PC-3 (cell line): ENCODE measurements at places on chromosomes 12 and 14. TPM values are rescaled to one million over a fixed set of nuclear protein-coding genes. Genes with fewer than 3 reads are reported as not detected.

The ACOT6 gene
- total RNA-seq, result not detected in 2 replicates

DNA sequence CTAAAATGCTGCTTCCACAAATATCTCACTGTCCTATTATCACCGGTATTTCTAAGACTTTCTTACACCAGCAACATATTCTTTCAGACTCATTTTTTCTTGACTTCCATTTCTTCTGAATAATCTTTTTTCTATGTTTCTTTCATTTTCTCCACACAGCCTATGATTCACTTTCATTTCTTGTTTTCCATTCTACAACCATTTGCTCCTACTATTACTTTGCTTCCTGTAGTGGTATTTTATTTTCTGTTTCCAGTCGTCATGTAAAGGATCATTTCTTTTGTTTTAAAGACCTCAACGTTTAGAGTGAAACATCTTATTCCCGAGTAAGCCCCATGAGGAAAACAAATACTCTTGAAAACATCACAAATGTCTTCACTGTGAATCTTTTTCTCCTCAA lies 182.2 kb upstream of the MDGA2 start:
- H3K4me3 ChIP-seq, result no peak overlapping the region
- H3K36me3 ChIP-seq, result no peaks in the 10 kb centered on the region
- no peak overlapping the region for H3K27ac ChIP-seq
- H3K27me3 ChIP-seq, result no peaks in the 10 kb centered on the region
- no peak for DNase-seq

The RPGRIP1 gene
- 0.33 TPM in 1 of 2 replicates, not detected in the other for total RNA-seq

GRCh38 chr14:72888636-72889201 lies 5.2 kb downstream of the DPF3 start:
- H3K4me1 ChIP-seq, result peaks cover 27% of the 10 kb centered on the region
- peaks cover 4% of the 10 kb centered on the region; the same call in 1 of the 2 replicates for H3K36me3 ChIP-seq
- no peak overlapping the region for H3K27ac ChIP-seq

The FAM161B gene
- total RNA-seq, result 2.8 and 3.5 TPM in 2 replicates

GRCh38 chr12:30753233-30753632 lies 1.5 kb downstream of the CAPRIN2 start:
- H3K36me3 ChIP-seq, result peaks cover 4% of the 10 kb centered on the region; the same call in 1 of the 2 replicates
- peak overlapping the region; percentile 92 for H3K4me3 ChIP-seq
- H3K27ac ChIP-seq, result no peak overlapping the region
- H3K4me1 ChIP-seq, result peaks cover 41% of the 10 kb centered on the region

DNA sequence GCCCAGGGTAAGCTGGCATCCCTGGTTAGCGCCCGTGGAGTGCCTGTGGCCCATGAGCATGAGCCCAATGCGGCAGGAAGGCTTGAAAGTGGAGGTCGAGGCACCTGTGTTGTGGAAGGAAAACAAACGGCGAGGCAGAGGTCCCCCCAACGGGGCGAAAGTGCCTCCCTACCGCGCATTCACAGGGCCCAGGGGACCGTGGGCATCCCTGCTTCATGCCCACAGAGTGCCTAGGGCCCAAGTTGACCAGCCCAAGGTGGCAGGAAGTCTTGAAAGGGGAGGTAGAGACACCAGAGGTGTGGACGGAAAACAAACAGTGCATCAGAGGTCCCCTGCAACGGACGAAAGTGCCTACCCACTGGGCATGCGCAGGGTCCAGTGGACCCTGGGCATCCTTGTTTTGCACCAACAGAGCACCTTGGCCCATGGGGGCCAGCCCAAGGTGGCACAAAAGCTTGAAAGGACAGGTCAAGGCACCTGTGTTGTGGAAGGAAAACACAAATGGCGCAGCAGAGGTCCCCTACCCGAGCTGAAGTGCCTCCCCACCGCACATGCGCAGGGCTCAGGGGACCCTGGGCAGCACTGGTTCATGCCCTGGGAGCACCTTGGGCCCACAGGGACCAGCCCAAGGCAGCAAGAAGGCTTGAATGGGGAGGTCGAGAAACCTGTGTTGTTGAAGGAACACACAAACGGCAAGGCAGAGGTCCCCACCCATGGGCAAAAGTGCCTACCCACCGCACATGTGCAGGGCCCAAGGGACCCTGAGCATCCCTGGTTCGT lies 377.5 kb downstream of the ALG10 start:
- H3K27ac ChIP-seq, result no peak overlapping the region
- no peaks in the 10 kb centered on the region for H3K4me1 ChIP-seq
- H3K36me3 ChIP-seq, result no peaks in the 10 kb centered on the region
- no peak overlapping the region for H3K4me3 ChIP-seq
- DNase-seq, result no peak

DNA sequence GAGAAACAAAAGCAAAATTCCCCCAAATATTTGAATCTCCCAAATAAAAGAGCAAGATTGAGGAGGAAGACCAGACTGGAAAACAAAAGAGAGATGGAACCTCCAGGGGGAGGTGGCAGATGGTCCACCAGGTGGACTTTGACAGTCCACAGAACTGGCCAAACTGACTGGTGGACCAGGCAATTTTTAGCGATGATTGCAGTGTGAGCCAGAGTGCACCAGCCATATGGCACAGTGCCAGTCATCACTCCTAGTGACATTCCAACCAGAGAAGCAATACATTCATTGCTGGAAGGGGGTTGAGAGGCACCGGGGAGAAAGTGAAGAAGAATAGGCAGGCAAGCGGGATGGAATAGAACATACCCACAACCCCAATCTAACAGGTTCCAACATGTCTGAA lies 182.9 kb downstream of the EXOC5 start:
- no peak overlapping the region for H3K4me3 ChIP-seq
- H3K27me3 ChIP-seq, result peaks cover 93% of the 10 kb centered on the region
- H3K4me1 ChIP-seq, result no peaks in the 10 kb centered on the region
- no peaks in the 10 kb centered on the region for H3K36me3 ChIP-seq
- no peak for DNase-seq

DNA sequence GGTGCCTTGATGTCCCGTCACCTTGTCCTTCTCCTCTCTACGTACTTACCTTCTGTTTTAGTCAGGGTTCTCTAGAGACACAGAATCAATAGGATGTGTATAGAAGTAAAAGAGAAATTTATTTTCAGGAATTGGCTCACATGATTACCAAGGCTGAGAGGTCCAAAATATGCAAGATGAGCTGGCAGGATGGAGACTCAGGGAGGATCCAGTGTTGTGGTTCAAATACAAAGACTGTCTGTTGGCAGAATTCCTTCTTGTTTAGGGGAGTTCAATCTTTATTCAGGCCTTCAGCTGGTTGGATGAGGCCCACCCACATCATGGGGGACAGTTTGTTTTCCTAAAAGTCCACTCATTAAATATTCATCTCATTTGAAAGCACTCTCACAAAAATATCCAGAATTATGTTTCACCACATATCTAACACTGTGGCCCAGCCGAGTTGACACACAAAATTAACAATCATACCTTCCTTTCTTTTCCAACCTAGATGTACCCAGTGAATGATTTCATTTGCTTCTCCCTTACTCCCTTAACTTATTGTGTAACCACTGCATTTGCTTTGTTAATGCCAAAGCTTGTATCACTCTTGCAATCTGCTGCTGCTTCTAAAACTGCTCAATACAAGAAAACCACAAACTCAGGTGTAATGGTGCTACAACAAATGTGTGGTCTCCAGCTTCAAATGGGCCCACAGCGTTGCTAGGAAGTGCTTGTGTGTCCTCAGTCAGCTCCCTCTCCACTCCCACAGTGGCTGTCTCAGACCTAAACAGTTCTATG lies 195.4 kb upstream of the ARHGAP5 start:
- H3K27ac ChIP-seq, result peak overlapping the region; percentile 16; the same call in 1 of the 2 replicates
- H3K4me1 ChIP-seq, result peaks cover 33% of the 10 kb centered on the region
- no peaks in the 10 kb centered on the region for H3K27me3 ChIP-seq
- peak; percentile 15 for DNase-seq
- H3K4me3 ChIP-seq, result no peak overlapping the region

GRCh38 chr12:119593578-119594398 lies at the start of gene TMEM233:
TMEM233 (plus strand) TSS chr12:119593774; CDS start chr12:119593849, 75 bp downstream.
- no peaks in the 10 kb centered on the region for H3K4me1 ChIP-seq
- peaks cover 84% of the 10 kb centered on the region for H3K27me3 ChIP-seq
- H3K27ac ChIP-seq, result no peak within 1 kb of the TSS
- no peak within 1 kb of the TSS for H3K4me3 ChIP-seq
- H3K36me3 ChIP-seq, result no peaks in the 10 kb centered on the region
- DNase-seq, result no peak

DNA sequence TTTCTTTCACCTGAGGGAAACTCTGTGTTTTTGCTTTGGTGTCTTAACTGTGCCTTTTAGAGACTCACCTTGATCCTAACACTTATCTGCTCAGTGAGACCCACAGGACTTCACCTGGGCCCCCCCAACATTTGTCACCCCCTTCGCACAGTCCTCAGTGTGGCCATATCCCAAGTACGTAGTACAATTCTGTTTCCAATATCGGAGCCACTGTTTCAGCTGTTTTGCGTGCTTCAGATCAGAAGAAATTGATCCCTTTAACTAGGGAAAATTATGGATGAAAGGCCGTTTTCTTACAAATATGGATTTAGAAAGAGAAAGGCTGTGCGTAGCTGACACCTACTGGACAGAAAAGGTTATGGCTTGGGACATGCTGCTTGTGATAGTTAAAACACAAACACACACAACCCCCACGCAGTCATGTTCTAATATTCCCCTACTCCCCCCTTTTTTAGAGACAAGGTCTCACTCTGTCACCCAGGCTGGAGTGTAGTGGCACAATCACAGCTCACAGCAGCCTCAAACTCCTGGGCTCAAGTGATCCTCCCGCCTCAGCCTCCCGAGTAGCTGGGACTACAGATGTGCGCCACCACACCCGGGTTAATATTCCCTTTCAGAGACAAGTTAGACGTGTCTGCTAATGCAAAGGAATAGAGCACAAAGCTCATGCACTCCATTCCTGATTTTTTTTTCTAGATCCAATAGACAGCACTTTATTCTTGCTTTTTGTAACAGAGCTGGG lies 3.6 kb upstream of the SLC7A8 start:
- peak; percentile 76 for DNase-seq
- no peaks in the 10 kb centered on the region for H3K27me3 ChIP-seq
- H3K36me3 ChIP-seq, result no peaks in the 10 kb centered on the region
- no peak overlapping the region for H3K27ac ChIP-seq

The GZMB gene
- total RNA-seq, result not detected in 2 replicates

- no peak for DNase-seq
- H3K27me3 ChIP-seq, result no peaks in the 10 kb centered on the region
- H3K4me3 ChIP-seq, result no peak overlapping the region
- H3K27ac ChIP-seq, result no peak overlapping the region
Observed at GRCh38 chr12:131754184-131754583, 43.3 kb downstream of the SFSWAP start.

- H3K4me1 ChIP-seq, result peaks cover 8% of the 10 kb centered on the region
- no peaks in the 10 kb centered on the region for H3K36me3 ChIP-seq
- DNase-seq, result peak; percentile 67
- H3K27ac ChIP-seq, result peak overlapping the region; percentile 26
- no peaks in the 10 kb centered on the region for H3K27me3 ChIP-seq
- peak overlapping the region; percentile 54 for H3K4me3 ChIP-seq
Observed at GRCh38 chr14:67228325-67228984, 12.8 kb upstream of the PALS1 start.

The DNAJC22 gene
- 12.9 and 16.8 TPM in 2 replicates for total RNA-seq

The MIP gene
- not detected in 2 replicates for total RNA-seq

The GALC gene
- 0.18 and 0.40 TPM in 2 replicates for total RNA-seq

DNA sequence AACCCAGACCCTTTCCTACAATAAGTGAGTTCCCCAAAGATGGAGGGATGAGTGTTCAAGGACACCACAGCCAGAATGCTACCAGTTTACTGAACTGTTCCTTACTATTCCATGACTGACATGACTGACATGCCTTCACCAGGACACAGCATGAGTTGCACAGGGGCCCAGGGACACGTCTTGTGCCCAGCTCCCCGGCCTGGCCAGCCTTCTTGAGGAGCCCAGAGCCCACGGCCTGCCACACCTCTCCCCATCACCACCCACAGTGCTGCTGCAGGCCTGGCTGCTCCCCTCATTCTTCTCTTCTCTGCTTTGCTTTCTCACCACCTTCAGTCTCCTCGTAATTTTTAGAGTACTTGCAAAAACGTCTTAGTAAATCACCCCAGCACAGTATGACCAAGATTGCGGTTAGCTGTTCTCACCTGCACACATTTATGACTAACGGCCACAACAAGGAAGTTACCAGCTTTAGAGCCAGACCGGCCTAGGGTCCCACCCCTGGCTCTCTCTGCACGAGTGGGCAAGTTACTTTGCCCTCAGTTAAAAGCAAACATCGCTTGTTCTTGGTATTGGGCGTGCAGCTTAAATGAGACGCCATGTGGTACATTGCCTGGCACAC lies 18.5 kb downstream of the PPP2R5E start:
- no peak overlapping the region for H3K27ac ChIP-seq
- no peak for DNase-seq
- peaks cover 7% of the 10 kb centered on the region; the same call in 1 of the 2 replicates for H3K36me3 ChIP-seq
- H3K4me3 ChIP-seq, result no peak overlapping the region
- H3K27me3 ChIP-seq, result no peaks in the 10 kb centered on the region

- peak; percentile 87 for DNase-seq
- H3K4me1 ChIP-seq, result no peaks in the 10 kb centered on the region
- H3K36me3 ChIP-seq, result no peaks in the 10 kb centered on the region
- no peak overlapping the region for H3K4me3 ChIP-seq
Observed at GRCh38 chr12:117874842-117875434, 93.9 kb downstream of the KSR2 start.

GRCh38 chr12:115295886-115296285 lies 611.9 kb upstream of the TBX3 start:
- no peak for DNase-seq
- peaks cover 34% of the 10 kb centered on the region for H3K4me1 ChIP-seq
- no peaks in the 10 kb centered on the region for H3K27me3 ChIP-seq

- DNase-seq, result peak; percentile 43
- no peaks in the 10 kb centered on the region for H3K36me3 ChIP-seq
- peaks cover 56% of the 10 kb centered on the region for H3K27me3 ChIP-seq
- no peaks in the 10 kb centered on the region; the same call in 1 of the 2 replicates for H3K4me1 ChIP-seq
Observed at GRCh38 chr14:104536942-104537612, 42.5 kb upstream of the C14orf180 start.

GRCh38 chr12:12079291-12079690 lies 8.6 kb downstream of the BCL2L14 start:
- peaks cover 5% of the 10 kb centered on the region; the same call in 1 of the 2 replicates for H3K4me1 ChIP-seq
- H3K27ac ChIP-seq, result no peak overlapping the region
- H3K27me3 ChIP-seq, result no peaks in the 10 kb centered on the region
- H3K4me3 ChIP-seq, result no peak overlapping the region
- DNase-seq, result no peak

The CCDC88C gene
- total RNA-seq, result 19.7 and 27.4 TPM in 2 replicates

The ASB2 gene
- total RNA-seq, result 0.12 and 0.22 TPM in 2 replicates

- no peak overlapping the region for H3K27ac ChIP-seq
- no peaks in the 10 kb centered on the region for H3K4me1 ChIP-seq
- no peaks in the 10 kb centered on the region for H3K36me3 ChIP-seq
- no peak for DNase-seq
- H3K27me3 ChIP-seq, result peaks cover 45% of the 10 kb centered on the region
Observed at GRCh38 chr14:35964697-35965286, 138.7 kb downstream of the BRMS1L start.

DNA sequence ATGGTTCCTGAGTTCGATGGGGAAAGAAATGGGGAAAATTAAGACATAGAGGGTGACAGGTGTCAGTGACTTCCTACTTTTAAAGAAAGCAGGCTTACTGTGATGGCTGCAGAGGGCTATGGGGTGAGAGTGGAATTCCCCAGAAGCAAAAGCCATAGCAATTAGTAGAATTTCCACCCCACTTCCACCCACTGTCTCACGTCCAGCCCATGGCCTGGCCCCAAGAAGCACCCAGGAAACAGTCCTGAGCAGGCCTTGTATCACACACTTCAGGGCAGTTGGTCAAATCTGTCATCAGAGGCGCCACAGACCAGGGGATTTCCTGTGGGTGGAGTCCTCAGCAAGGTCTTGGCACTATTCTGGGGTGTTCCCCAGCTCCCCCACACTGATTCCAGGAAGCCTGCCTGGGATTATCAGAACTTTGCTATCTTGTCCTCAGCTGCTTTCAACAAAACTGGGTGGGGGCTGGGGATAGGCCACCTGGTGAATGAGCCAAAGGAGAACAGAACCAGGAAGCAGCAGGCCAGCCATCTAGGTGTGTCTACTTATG lies 120.1 kb upstream of the CCND2 start:
- H3K4me3 ChIP-seq, result no peak overlapping the region
- peaks cover 14% of the 10 kb centered on the region for H3K27me3 ChIP-seq
- no peaks in the 10 kb centered on the region for H3K4me1 ChIP-seq
- H3K27ac ChIP-seq, result no peak overlapping the region

The IFNG-AS1 gene
- total RNA-seq, result not detected in 2 replicates
